ENCODE measurements at places on chromosomes 1 and 21. TPM values are rescaled to one million over a fixed set of nuclear protein-coding genes. Genes with fewer than 3 reads are reported as not detected.

DNA sequence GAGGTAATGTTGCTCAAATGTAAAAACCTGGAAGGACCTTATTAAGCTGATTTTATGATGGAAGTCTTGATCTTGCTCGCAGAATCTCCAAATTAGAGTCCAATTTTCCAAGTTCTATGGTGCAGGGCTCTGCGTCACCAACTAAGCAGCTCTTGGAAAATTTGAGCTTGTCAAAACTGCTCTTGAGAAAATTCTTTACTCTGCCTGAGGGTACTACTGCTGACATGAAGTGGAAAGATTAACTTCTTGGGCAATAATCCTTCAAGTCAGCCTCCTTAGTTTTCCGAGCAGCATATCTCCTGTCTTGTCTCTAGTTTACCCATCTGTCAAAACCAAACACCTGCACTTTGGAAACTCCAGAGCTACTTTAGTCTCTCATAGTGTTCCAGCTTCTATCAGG lies 293.7 kb downstream of the KCTD3 start:
- DNase-seq = no peak

Gene TNFRSF9
- 0.01 TPM for polyA plus RNA-seq

- DNase-seq = no peak
These were observed 10.8 kb downstream of the PARK7 start for GRCh38 chr1:7972285-7972684.

DNA sequence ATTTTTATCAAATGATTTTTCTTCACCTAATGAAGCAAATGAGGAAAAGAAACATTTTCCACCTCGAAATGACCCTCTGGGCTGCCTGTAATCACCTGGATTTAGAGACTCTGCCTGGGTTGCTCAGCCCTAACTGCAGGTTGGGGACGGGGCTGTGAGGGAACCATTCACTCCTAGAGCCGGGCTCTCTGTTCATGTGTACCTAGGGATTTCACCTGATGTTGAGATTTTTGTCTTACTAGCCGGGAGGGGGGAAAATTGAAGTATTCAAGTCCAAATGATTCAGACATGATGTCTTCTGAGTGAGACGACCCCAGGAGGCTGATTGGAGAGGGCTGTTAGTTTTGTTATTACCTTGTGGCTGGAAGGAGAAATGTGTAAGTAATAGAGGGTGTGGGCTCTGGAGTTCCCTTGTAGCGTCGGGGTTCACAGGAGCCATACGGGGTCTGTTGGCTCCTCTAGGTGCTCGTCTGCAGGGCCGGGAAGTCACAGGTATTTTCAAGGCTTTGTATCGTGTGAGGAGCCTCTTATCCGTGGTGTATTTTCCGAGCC lies 42.3 kb upstream of the PWP2 start:
- DNase-seq = no peak

- DNase-seq = no peak
These were observed 389.7 kb downstream of the NTNG1 start for GRCh38 chr1:107530543-107530942.

Gene MX2
- 1.3 TPM for polyA plus RNA-seq
